ENCODE measurements at places on chromosomes 4 and X. TPM values are rescaled to one million over a fixed set of nuclear protein-coding genes. Genes with fewer than 3 reads are reported as not detected.

Gene CYSLTR1
- total RNA-seq: 0.50 TPM

Gene CCDC110
- total RNA-seq: 2.0 TPM

Gene CT45A10
- not detected for total RNA-seq

Gene TMSB15C
- total RNA-seq: 2.6 TPM

Gene MID2
- total RNA-seq: 17.2 TPM

Gene CFAP99
- total RNA-seq: not detected

Gene KANTR
- total RNA-seq: 3.9 TPM

Gene ADRA2C
- total RNA-seq: 0.26 TPM

Gene TAF7L
- 0.33 TPM for total RNA-seq

Gene DNAJB14
- total RNA-seq: 30.0 TPM

Gene PABPC1L2A
- not detected for total RNA-seq

Gene RAB33A
- 18.3 TPM for total RNA-seq

Gene AFM
- not detected for total RNA-seq

Gene PLAC1
- 0.17 TPM for total RNA-seq

Gene CDKL2
- total RNA-seq: 2.3 TPM

Gene FGF13
- 4.6 TPM for total RNA-seq

Gene EMCN
- total RNA-seq: not detected

Gene TKTL1
- total RNA-seq: not detected

Gene PIM2
- 2.3 TPM for total RNA-seq

Gene UGT2B11
- not detected for total RNA-seq

Gene SHROOM3
- 23.9 TPM for total RNA-seq

Gene KCNIP4
- total RNA-seq: not detected

Gene RASGEF1B
- 0.51 TPM for total RNA-seq

Gene EDNRA
- total RNA-seq: 0.77 TPM

Gene CPZ
- 20.8 TPM for total RNA-seq

Gene PAGE5
- 0.66 TPM for total RNA-seq

Gene SLC6A8
- 9.8 TPM for total RNA-seq

Gene EFHC2
- 0.77 TPM for total RNA-seq

Gene TADA2B
- 10.0 TPM for total RNA-seq

Gene MAGED4B
- 22.1 TPM for total RNA-seq

Gene OTUD6A
- not detected for total RNA-seq

Gene GAGE12J
- total RNA-seq: not detected

Gene ZNF81
- total RNA-seq: 5.6 TPM

Gene TLR10
- total RNA-seq: not detected

Gene TRPC5OS
- total RNA-seq: not detected

Gene ZC4H2
- total RNA-seq: 4.5 TPM

Gene TMEM255A
- under 0.01 TPM for total RNA-seq

Gene TMEM31
- not detected for total RNA-seq

Gene KLF8
- total RNA-seq: 1.0 TPM

Gene CLNK
- not detected for total RNA-seq

Gene USP17L13
- total RNA-seq: not detected

Gene FMR1
- 34.9 TPM for total RNA-seq

Gene ASB12
- not detected for total RNA-seq
